Spinal cord (tissue), 10 donors: ENCODE measurements at places on chromosomes 7 and 10. TPM values are rescaled to one million over a fixed set of nuclear protein-coding genes. Genes with fewer than 3 reads are reported as not detected.

DNA sequence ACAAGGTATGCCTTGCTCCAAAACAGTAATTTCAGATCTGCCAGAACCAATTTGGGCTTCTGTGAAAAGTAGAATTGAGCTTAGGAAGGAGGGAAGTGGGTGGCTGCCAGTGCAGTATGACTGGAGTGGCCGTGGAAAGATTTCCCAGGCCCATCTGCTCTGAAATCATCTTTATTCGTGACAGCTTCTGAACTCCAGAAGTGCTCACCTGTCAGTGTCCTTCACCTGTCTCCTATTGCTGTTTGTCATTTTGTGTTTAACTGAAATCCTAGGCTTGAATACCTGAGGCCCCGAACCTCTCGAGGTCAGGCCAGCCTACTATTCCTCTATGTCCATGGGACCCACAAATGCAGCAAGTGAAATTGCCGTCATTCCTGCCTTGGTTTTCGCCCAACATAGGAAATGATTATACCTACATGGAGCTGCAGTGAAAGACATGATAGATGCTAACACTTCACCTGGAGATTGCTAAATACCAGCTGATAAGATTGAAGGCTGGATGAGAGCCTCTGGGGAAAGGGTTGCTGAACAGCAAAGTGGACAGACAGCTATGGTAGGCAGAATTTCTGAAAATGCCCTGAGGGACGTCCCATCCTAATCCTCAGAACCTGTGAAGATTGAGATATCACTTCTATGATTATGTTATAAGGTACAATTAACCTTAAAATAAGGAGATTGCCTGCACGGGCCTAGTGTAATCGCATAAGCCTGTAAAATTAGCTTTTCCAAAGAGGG lies 82.1 kb downstream of the C1GALT1 start:
- DNase-seq, result no peak

DNA sequence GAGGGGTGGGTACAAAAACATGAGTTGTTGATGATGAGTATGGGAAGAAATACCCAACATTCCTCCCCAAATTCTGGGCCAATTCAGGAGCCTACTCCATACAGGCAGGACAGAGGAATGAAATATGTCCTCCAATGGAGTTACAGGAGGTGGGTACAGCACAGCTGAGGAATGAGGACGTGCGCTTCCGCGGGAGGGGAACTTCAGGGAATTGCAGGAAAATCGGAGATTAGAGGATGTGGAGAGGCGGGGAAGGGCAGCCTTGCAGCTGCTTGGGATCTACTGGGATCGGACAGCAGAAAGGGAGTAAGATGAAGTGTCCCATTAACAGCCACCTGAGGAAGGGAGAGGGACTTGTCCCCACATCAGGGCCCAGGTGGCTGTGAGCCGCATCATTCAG lies 50.2 kb downstream of the PDIA4 start:
- no peak for DNase-seq

DNA sequence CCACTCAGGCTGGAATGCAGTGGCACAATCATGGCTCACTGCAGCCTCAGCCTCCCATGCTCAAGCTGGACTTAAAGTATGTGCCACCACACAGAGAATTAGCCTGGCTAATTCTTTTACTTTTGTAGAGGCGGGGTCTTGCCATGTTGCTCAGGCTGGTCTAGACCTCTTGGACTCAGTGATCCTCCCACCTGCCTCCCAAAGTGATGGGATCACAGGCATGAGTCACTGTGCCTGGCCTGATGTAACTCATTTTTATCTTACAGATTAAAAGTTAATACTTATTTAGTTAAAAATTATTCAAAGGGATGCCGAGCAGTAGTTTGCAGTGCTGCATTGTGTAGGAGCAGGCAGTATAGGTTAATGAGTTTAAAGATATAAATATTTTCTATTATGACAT lies 12.6 kb upstream of the PLXDC2 start:
- DNase-seq, result no peak

DNA sequence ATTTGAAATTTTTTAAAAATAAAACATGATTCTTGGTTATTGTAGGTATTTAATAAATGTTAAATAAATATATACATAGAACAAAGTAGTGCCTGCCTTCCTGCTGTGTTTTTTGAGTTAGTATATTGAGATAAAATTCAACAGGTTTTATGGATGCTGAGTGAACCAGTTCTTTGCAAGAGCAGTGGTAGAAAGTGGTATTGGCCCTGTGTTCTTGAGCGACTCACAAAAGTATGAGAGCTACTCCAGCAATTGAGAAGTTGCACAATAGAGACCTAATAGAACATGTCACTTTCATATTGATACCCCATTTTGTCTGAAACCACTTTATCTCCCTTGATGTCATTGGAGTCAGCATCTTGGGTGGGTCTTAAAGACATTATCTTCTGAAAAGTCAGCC lies 32.6 kb upstream of the GJD4 start:
- DNase-seq, result no peak

DNA sequence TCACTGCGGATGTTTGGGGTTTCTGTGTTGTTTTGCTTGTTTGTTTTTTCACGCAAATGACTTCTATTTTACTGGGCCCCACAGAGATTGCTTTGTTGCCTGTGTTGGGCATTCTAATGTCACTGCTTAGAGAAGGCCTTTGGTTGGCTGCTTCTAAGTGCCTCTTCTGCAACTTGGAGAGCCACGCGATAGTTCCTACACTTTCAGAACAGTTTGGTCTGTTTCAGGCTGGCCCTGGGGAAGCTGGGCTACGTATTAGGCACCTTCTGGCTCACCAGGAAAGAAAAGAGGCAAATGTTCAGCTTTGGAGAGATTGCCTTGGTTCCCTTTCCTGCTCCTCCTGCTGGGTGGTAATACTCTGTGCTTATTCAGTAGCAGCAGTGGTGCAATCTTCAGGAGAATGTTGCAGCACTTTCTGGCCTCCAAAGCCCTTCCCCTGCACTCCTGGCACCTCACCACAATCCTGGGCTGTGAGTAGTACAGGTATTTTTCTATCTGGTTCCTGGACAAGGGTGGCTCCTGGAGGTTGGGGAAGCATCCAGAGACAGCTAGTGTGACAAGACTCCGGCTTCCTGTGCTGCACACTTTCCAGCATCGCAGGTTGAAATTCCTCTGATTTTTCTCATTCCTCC lies 1.2 kb downstream of the ANTXRL start:
- DNase-seq, result no peak

DNA sequence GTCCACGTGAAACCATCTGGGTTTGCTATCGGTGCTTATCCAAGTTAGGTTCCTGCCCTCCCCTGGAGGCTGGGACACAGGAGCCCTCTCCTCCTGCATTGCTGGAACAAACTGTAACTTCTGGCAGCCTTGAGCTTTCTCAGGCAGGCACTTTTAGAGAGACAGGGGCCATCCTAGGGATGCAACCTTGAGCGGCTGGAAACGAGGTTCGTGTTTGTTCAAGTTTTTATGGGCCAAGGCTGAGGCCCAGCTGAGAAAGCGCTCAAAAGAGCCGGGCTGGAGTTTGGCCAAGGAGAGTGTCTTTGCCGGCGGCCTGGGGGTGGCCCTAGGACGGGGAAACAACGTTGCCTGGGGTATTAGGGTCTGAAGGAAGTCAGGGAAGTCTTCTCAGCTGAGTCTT lies 5.5 kb upstream of the MMD2 start:
- peak; percentile 13 for DNase-seq

- no peak for DNase-seq
Observed at GRCh38 chr7:7861211-7861633, 107.4 kb upstream of the GLCCI1 start.

DNA sequence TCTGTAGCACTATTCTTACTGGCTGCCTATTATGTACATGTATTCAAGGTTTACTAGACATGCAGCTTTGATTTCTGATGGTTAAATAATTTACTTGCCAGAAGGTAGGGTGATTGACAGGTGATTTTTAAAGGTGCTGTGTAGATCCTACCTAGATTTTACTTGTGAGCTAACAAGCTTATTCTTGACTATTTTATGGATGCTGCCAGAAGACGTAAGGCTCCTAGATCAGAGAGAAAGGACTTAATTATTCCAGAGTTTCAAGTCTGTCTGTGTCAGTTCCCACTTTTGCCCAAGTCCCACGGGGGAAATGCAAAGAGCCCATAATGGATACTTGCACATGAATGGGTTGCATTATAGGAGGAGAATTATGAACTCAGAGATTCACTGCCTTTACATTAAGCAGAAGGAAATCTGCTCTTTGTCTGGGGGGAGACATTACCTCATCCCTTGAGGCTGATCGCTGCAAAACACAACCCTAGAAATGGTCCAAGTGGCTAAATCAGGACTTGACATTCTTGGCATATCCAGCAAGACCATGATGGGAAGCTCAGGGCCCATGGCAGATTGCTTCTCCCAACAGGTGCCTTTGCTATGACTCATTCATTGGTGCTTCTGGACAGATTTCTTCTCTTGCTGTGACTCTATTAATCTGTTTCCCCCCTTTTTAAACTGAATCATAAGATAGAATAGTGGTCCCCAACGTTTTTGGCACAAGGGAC lies 32.1 kb downstream of the GPR158 start:
- DNase-seq, result no peak

LDB3 gene
- total RNA-seq, result 1.7 TPM

POLR3A gene
- total RNA-seq, result 15.3 TPM

STEAP1 gene
- total RNA-seq, result 1.7 TPM

CALN1 gene
- total RNA-seq, result 14.7 TPM

GJD4 gene
- not detected for total RNA-seq
